Activated CD4-positive, alpha-beta T cell treated with anti-CD3 and anti-CD28 coated beads, Interleukin-2, amount 50 U/mL, for 1 hour (primary cell): ENCODE measurements at places on chromosomes 2 and 18.

DNA sequence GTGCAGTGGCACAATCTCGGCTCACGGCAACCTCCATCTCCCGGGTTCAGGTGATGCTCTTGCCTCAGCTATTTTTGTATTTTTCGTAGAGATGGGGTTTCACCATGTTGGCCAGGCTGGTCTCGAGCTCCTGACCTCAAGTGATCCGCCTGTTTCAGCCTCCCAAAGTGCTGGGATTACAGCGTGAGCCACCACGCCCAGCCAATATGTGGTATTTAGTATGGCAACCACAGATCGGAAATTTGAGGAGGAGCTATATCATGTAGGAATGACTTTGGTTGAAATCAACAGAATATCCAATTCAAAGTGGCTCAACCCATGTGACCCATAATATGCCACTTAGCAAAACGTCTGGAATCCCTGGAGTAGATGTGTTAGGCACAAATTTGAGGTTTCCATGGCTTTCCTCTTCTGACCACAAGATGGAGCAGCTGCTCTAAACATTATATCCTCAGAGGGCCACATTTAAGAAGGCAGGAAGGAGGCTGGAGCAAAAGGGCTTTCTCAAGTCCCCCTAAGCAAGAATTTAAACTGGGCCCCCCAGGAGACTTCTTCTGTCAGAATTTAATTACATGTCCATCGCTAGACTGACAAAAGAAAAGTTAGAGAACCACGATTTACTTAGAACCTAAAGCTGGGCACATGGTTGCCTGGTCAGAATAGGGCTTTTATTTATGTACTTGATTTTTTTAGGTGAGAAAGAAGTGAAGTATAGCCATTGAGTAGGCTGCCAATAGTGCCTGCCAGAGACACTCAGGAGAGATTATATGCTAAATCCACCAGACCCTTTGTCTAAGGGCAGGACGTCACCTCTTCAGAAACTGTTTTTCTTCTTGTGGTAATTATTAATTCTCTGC, 49.6 kb upstream of the ITSN2 start:
- peak; percentile 13 for DNase-seq

DNA sequence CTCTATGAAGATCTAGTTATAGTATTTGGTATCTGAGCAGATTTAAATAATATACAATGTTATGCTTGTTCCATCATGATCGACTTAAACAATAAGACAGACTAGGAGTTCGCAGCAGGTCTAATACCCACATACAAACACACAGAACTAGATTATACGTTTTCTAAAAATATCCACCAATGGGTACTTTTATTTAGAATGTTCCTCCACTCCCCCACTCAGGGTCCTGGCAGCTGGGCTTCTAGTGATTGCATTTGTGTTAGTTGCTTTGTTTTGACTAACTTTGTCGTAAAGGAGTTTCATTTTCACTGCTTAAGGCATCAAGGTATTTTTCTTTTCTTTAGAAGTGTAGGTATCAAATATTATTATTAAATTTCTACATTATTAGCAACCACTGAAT, 91.4 kb downstream of the RPRM start:
- no peak for DNase-seq

GRCh38 chr2:128373451-128374000, 54.9 kb upstream of the HS6ST1 start:
- DNase-seq, result no peak

- no peak for DNase-seq
Observed at GRCh38 chr18:3593381-3593903, 143.5 kb downstream of the TGIF1 start.

- no peak for DNase-seq
Observed at GRCh38 chr2:1993711-1994682, 249.7 kb upstream of the PXDN start.

DNA sequence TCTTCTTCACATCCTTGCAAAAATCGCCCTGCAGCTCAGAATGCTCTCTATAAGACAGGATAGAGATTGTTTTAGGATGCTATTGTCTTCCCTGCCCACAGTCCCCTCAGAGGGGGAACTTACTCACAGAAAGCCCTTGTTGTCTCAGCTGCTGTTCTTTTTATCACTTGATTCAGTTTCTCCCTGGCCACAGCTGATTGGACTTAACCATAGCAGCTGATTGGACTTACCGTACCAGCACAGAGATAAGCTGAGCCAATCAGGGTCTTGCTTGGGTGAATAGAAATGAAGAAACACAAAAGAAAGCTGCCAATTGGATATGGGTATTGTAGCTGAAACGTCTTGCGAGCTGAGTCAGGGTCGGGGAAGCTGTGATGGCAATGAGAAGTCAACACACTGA, 194.2 kb upstream of the MEX3C start:
- DNase-seq, result no peak

GRCh38 chr2:128535953-128536352, 217.3 kb upstream of the HS6ST1 start:
- no peak for DNase-seq
